Esophagus (tissue), 2 donors: ENCODE measurements at places on chromosomes 16 and 17. TPM values are rescaled to one million over a fixed set of nuclear protein-coding genes. Genes with fewer than 3 reads are reported as not detected.

The ZDHHC1 gene
- polyA plus RNA-seq = 4.7 TPM

The HNF1B gene
- 0.01 TPM for polyA plus RNA-seq

The MT3 gene
- polyA plus RNA-seq = 0.96 TPM

The TBC1D3C gene
- polyA plus RNA-seq = not detected

The GAS7 gene
- 7.7 TPM for polyA plus RNA-seq

The PLA2G10 gene
- 0.04 TPM for polyA plus RNA-seq

The PDILT gene
- not detected for polyA plus RNA-seq

The MLYCD gene
- 2.4 TPM for polyA plus RNA-seq

The SDR42E2 gene
- not detected for polyA plus RNA-seq

The G6PC1 gene
- polyA plus RNA-seq = not detected

The SLC47A1 gene
- 1.1 TPM for polyA plus RNA-seq

The C17orf107 gene
- 0.71 TPM for polyA plus RNA-seq

The TP53TG3C gene
- polyA plus RNA-seq = 0.06 TPM

The NME2 gene
- polyA plus RNA-seq = 640 TPM

The ZSCAN10 gene
- not detected for polyA plus RNA-seq

The P3H4 gene
- 1.7 TPM for polyA plus RNA-seq

The LRRC37A gene
- polyA plus RNA-seq = 0.55 TPM

The SLC9A5 gene
- polyA plus RNA-seq = 0.43 TPM

The CALB2 gene
- 6.3 TPM for polyA plus RNA-seq

The GRAP gene
- 1.2 TPM for polyA plus RNA-seq

The CSH2 gene
- polyA plus RNA-seq = not detected

The RAP1GAP2 gene
- 3.6 TPM for polyA plus RNA-seq
